ENCODE measurements at places on chromosomes 11 and 22. TPM values are rescaled to one million over a fixed set of nuclear protein-coding genes. Genes with fewer than 3 reads are reported as not detected.

The KREMEN1 gene
- 5.6 TPM for total RNA-seq

- ATAC-seq = no peak
Observed at GRCh38 chr11:18650859-18651557, 16.9 kb upstream of the SPTY2D1 start.

DNA sequence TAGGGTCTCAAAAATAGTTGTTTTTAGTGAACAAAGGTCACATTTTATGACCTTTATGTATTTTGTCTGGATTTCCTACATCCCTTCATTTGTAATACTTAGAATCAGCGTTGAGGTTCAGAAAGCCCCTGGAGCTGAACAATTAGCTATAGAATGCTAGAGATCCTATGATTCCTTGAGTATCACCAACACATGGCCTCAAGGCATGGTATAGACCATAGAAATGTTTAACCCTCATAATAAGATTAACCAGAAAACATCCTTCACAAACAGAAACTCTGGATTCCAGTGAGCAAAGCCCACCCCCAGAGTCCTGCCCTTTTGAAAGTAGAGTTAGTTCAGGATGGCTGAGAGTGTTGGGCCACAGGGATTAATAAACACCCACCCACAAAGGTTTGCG lies 77.3 kb downstream of the CYB5R2 start:
- no peak for ATAC-seq

- ATAC-seq = no peak
Observed at GRCh38 chr11:12042215-12042676, 33.8 kb upstream of the DKK3 start.

DNA sequence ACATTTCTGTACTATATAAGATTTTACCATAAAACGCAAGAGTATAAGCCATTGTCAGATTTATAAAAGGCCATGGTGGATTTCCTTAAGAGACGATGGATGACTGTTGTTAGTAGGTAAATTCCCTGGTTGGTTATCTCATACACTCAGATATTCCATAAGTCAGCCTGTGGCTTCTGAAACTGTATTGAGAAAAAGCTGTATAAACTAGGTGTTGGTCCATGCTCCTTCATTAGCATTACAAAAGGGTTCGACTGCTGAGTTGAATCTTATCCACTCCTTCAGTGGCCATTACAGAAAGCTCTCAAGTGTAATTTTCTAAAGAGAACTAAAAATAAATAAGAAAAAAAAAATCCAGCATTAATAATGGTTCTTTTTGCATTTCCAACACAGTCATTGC lies 5.3 kb downstream of the GRAP2 start:
- ATAC-seq = peak; percentile 28

- ATAC-seq = peak; percentile 39
Observed at GRCh38 chr11:117875382-117876058, 938 bp downstream of the FXYD6 start.

DNA sequence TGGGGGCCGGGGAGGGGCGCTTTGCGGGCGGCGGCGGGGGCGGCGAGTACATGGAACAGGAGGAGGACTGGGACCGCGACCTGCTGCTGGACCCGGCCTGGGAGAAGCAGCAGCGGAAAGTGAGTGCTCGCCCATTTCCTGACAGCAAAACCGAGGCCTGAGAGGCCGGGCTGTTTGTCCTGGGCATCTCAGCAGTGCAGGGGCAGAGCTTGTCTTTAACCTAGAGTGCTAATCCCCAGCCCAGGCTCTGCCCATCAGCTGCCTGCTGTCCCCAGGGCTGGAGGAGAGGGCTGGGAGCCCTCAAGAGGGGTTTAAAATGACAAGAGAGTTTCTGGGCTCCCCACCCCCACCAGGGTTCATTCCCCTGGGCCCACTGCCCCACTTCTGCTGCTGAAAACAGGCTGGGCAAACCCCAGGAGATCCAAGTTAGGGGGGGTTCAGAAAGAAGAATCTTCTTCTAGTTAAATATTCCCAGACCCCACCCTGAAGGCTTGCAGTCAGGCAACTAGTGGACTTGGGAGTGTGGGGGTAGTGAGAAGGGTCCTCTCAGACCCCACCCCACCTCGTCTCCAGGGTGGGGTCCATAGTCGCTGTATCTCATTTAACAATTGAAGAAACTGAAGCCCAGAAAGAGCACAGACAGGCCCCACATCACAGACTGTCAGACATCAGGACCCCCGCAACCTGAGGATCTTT lies 411 bp downstream of the ACTN3 start:
- ATAC-seq = no peak

- ATAC-seq = peak; percentile 77
Observed at GRCh38 chr11:120956710-120957495, 67.0 kb upstream of the TBCEL start.

GRCh38 chr22:30782613-30783012 lies 87.9 kb downstream of the OSBP2 start:
- no peak for ATAC-seq

DNA sequence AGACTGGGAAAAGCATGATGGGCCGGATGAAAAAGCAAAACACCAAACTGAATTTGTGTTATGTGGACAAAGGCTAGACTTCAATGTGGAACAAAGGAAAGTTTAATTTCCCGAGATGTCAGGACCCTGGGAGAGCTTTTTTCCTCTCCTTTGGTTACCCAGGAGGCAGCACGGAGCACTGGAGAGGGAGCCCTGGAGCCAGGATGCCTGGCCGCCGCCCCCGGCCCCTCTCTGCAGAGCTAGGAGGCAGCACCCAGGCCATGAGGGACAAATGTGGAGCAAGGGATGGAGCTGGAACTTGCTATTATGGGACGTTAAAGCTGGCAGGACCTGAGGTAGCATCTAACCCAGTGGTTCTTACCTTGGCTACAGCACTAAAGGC lies 108.9 kb downstream of the MORC2 start:
- ATAC-seq = no peak

The TSSK2 gene
- total RNA-seq = not detected

DNA sequence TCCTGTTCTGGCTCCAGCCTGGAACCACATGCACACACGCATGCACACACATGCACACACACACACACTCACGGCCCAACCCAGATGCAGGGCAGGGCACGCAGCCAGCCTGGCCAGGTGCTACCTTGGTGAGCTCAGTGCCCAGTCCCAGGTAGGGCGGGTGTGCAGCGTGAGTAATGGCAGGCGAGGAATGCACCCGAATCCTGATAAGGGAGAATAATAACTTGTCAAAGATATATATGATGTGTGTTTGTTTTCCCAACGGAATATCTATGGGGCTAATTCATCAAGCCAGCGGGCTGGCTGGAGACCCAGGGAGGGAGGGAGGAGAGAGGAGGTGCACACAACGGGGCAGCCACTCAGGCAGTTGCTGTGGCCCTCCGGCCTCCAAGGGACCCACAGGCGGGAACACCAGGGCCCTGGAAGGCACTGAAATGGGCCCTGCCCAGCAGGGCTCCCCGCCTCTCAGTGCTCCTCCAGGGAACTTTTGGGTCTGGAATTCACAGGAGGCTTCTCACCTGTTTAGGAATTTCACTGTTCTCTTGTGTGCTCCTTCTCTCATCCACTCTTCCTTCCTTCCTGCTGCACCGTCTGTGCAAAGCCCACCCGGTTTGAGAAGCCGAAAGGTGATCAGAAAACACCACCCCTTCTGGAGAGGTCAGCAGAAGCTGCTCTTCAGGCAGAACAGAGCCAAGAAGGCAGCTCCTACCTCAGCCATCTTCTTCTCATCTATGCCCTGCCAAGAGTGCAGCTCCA lies 79.0 kb downstream of the BUD13 start:
- ATAC-seq = no peak

- no peak for ATAC-seq
Observed at GRCh38 chr11:45250035-45250718, 36.0 kb downstream of the SYT13 start.

DNA sequence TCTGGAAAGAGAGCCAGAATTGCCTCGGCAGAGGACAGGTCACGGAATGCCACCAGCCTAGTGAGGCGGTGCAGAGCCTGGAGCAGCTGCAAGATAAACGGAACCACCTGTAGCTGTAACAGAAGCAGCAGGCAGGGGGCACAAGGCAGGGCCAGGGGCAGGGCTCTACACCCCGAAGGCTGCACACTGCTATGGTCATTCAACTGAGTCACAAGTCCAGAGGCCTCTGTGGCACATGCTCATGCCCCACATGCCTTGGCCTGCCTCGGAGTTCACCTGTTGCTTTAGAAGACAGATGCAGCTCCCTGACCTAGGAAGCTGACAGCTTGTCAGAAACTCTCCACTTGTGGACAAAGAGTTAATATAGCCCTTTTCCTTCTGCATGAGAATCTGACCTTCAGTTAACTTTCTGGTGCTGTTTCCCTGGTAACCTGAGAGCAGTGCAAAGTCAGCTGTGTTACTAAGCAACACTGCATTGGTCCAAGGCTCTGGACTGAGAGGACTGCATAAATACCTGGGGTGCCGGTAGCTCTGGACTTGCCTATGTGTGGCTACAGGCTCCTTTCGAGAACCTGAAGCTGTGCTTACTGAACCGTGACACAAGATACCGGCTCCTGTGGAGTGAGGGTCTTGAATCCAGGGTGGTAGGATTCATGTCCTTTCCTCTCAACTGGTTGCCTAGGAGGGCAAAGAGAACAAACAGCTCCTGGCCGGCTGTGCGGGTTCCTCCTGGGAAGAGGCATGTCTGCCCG lies 10.5 kb downstream of the COMMD9 start:
- ATAC-seq = peak; percentile 95

GRCh38 chr11:72012897-72013721 lies 14.4 kb downstream of the IL18BP start:
- no peak for ATAC-seq
